ENCODE measurements at places on chromosomes 3 and 15.

DNA sequence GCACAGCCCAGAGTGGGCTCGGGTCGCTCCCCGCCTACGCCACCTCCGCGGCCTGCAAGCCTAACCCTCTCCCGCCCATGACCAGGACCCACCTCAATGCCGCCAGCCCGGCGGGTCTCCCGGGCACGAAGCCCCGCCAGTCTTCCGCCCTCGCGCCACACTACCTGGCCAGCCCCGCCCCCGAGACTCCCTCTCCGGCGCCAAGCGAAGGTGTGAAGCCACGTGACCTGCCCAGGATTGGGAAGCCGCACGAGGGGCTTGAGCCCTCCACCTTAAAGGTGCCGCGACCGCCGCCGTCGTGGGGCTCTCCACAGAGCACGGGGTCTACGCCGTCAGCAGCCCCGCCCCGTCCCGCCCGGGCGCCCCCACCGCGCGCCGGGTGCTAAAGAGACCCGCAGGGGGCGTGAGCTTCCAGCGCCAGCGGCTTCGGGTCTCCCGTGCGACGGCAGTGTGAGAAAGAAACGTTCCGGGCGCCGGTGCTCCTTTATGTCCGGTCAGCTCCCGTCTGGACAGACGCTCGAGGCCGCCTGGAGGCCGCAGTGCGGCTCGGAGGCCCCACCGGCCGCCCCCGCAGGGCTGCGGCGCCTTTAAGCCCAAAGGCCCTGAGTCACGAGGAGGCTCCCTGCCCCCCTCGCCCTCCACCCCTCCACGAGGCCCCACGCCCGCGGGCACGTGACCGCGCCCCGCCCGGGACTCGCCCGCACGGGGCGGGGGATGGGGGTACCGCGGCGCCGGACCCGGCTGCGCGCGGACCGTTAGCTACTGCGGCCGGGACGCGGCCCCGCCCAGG, at the start of gene CPEB1:
CPEB1 (minus strand) TSS at position 319 of the 790 bp plus-strand sequence. CDS start 18,904 bp downstream, outside the sequence.
- DNase-seq = peak; percentile 85

DNA sequence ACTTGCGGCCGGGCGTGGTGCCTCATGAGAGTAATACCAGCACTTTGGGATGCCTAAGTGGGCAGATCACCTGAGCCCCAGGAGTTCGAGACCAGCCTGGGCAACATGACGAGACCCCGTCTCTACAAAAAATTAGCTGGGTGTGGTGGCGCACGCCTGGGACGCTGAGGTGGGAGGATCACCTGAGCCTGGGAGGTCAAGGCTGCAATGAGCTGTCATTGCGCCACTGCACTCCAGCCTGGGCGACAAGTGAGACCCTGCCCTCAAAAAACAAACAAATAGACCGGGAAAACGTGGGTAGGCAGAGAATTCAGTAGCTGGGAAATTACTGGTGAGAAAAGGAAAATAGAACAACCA, 667 bp downstream of the UMPS start:
- DNase-seq = no peak

GRCh38 chr15:67067930-67068551, 2.6 kb downstream of the SMAD3 start:
- DNase-seq = no peak

- DNase-seq = peak; percentile 24
Observed at GRCh38 chr15:97903971-97904572, 56.4 kb upstream of the ARRDC4 start.

GRCh38 chr3:63349583-63350573, 71.8 kb downstream of the SYNPR start:
- DNase-seq = no peak

GRCh38 chr3:124800511-124801258, 70.4 kb downstream of the UMPS start:
- DNase-seq = no peak

GRCh38 chr3:61111825-61112224, 139.4 kb downstream of the FHIT start:
- no peak for DNase-seq
